ENCODE measurements at places on chromosomes 2 and 18.
A peak's percentile ranks its signal among the peaks of the same experiment; 100 is the strongest.

- no peaks in the 10 kb centered on the region for H3K27me3 ChIP-seq
- H3K4me1 ChIP-seq, result no peaks in the 10 kb centered on the region
- no peak for DNase-seq
- H3K27ac ChIP-seq, result no peak overlapping the region
Observed at GRCh38 chr2:11166476-11166875, 11.2 kb downstream of the SLC66A3 start.

- H3K4me3 ChIP-seq, result no peak overlapping the region
- H3K4me1 ChIP-seq, result peaks cover 14% of the 10 kb centered on the region
- DNase-seq, result no peak
- no peak overlapping the region for H3K27ac ChIP-seq
- no peaks in the 10 kb centered on the region for H3K36me3 ChIP-seq
Observed at GRCh38 chr2:25491966-25492532, 150.3 kb upstream of the DNMT3A start.

DNA sequence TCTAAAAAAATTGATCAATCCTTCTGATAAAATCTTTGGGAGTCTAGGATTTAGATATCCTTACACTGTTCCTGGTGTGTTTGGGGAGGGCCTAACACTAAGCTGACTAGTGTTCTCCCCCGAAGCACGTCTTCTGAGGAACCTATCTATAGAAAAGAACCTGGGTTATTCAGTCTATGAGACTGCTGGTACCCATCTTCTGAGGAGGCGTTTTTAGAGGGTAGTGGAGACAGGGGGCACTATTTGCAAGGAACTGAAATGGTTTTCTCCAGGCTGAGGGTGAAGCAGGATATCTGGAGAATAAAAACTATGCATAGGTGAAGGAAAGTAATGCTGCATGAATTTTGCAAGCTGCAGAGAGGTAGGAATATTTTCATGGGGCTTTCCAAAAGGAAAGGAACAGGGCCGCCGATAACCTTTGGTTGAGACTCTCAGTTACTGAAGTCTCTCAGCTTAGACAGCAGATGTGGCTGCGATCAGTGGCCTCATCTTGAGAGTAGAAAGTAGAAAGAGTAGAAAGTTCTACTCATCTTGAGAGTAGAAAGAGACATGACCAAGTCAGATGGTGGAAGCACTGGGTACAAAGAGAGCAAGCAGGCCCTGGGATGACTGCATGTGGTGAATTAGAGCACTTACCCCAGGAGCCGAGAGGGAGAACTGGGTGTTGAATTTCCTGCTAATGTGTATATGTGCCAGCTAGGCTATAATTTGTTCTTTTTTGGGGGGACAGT is 31.8 kb upstream of the KCNE4 start:
- no peak overlapping the region for H3K4me3 ChIP-seq
- no peaks in the 10 kb centered on the region for H3K36me3 ChIP-seq
- H3K27me3 ChIP-seq, result no peaks in the 10 kb centered on the region
- no peak overlapping the region for H3K27ac ChIP-seq

- H3K36me3 ChIP-seq, result no peaks in the 10 kb centered on the region
- no peak for DNase-seq
- H3K4me3 ChIP-seq, result no peak overlapping the region
- no peaks in the 10 kb centered on the region for H3K27me3 ChIP-seq
Observed at GRCh38 chr2:230520875-230521155, 104.8 kb downstream of the SP100 start.

- H3K27ac ChIP-seq, result no peak overlapping the region
- DNase-seq, result no peak
- H3K36me3 ChIP-seq, result no peaks in the 10 kb centered on the region
- no peaks in the 10 kb centered on the region for H3K27me3 ChIP-seq
- H3K4me1 ChIP-seq, result peaks cover 9% of the 10 kb centered on the region
Observed at GRCh38 chr2:224363281-224363680, 38.6 kb downstream of the FAM124B start.

- H3K27ac ChIP-seq, result no peak overlapping the region
- no peaks in the 10 kb centered on the region for H3K36me3 ChIP-seq
- H3K27me3 ChIP-seq, result no peaks in the 10 kb centered on the region
- H3K4me1 ChIP-seq, result no peaks in the 10 kb centered on the region
- no peak for DNase-seq
Observed at GRCh38 chr18:5534845-5535244, 9.0 kb downstream of the EPB41L3 start.

GRCh38 chr18:9101730-9102507 is 580 bp upstream of the NDUFV2 start:
- peak overlapping the region; percentile 19 for H3K27ac ChIP-seq
- DNase-seq, result no peak
- peak overlapping the region; percentile 87 for H3K4me3 ChIP-seq
- H3K4me1 ChIP-seq, result no peaks in the 10 kb centered on the region
- H3K36me3 ChIP-seq, result no peaks in the 10 kb centered on the region

GRCh38 chr2:70094978-70095719 is 7.9 kb downstream of the PCBP1 start:
- peaks cover 26% of the 10 kb centered on the region for H3K4me1 ChIP-seq
- H3K36me3 ChIP-seq, result peaks cover under 1% of the 10 kb centered on the region
- no peaks in the 10 kb centered on the region for H3K27me3 ChIP-seq
- H3K27ac ChIP-seq, result no peak overlapping the region
- DNase-seq, result no peak
- H3K4me3 ChIP-seq, result no peak overlapping the region
